ENCODE measurements at places on chromosomes 1 and 21.
A peak's percentile ranks its signal among the peaks of the same experiment; 100 is the strongest.

DNA sequence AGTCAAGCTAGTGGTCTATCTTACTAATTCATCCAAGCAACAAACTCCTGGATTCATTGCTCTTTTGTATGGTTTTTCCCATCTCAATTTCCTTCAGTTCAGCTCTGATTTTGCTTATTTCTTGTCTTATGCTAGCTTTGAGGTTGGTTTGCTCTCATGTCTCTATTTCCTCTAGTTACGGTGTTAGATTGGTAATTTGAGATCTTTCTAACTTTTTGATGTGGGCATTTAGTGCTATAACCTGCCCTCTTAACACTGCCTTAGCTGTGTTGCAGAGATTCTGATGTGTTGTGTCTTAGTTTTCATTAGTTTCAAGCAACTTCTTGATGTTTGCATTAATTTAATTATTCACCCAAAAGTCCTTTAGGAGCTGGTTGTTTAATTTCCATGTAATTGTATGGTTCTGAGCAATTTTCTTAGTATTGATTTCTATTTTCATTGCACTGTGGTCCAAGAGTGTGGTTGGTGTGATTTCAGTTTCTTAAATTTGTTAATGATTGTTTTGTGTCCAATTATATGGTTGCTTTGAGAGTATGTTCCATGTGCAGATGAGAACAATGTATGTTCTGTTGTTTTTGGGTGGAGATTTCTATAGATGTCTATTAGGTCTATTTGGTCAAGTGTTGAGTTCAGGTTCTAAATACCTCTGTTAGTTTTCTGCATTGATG lies 154.6 kb downstream of the PLPPR5 start:
- no peak for DNase-seq

DNA sequence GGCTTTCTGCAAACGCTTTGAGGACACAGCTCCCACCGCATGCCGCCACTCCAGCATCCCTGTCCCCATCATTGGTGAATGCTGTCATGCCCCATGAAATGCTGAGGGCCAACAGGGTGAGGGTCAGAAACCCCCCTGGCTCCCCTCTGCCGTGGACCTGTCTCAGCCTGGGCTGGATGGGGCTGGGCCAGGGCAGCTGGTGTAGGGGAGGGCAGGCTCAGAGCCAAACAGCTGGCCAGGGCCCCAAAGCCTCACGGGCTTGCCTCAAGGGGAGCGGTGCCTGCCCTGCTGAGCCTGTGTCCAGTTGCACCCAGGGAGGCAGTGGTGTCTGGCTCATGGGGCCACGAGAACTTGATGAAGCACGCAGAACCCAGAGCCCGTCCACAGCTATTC lies 49.7 kb downstream of the S100B start:
- no peak for DNase-seq

DNA sequence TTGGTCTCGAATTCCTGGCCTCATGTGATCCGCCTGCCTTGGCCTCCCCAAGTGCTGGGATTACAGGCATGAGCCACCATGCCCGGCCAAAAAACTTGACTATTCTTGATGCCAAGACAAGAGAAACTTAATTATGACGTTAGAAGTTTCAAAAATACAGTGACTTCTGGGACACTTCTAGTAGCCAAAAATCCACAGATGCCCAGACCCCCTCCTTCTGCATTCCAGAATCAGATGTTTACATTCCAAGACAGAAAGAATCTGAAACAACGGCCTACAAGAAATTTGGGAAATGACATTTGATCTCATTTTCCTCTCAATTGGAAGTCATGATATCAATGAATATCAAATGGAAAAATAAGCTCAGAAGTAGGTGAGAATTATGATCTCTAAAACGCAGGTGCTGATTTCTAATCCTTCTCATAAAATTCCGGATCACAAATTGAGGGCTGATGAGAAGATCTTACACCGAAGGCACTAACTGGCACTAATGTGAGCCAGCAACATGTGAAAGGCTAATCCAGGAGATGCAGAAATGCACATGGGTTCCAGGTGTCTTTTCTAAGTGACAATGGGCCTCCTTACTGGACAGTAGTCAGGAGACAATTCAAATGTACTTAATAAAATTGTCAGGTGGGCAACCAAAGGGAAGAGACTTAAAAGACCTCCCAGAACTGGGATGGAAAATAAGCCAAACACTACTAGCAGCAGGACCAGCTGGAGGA lies 5.5 kb downstream of the RAB29 start:
- no peak for DNase-seq

GRCh38 chr1:24283326-24284155 lies 35.6 kb upstream of the GRHL3 start:
- peak; percentile 64 for DNase-seq

DNA sequence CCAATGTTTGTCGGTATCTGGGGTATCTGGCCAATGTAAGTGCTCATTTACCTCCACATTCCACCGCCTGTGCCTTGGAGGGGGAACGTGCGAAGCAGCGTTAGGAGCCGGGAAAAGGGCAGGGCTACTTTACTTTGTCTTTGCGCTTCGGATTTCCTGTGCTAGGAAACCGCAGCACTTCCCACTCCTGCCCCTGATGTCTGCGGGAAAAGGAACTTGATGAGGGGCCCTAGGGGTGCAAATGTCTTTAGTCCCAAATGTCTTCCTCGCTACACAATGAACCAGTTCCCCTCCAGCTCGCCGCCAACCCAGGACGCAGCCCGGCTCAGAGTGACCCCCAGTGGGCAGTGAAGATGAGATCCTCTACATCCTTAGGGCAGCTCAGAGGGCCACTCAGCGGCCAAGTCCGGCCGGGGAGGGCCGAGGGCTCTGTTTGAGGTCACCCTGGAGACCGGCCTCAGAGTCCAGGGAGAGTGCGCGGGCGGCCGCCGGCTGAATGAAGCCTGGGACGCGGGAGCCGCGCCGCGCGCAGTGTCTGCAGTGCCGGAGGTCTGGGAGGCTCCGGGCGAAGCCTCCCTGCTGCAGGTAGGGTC lies at the start of gene DYNLT5:
TSS of gene DYNLT5 (plus strand) at position 460 of the 593 bp plus-strand sequence. CDS start 2,200 bp downstream, outside the sequence.
- DNase-seq: peak; percentile 34

DNA sequence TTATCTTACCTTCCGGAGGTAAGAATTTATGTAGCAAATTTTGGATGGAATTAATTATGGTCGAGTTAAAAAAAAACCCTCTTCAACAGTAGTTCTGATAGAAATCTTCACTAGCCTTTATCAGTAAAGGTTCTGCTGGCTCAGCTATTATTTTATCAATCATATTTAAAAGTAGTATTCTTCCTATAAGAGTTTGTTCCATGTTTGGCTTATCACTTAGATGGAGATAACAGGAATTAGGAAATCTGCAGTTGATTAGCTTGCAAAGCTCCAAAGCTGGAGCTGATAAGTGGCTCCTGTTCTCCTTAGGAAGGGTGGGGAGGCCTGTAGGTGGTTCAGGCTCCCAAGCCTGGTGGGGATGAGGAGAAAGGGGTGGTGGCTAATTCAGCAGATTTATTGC lies 31.5 kb upstream of the DUSP10 start:
- DNase-seq: no peak

DNA sequence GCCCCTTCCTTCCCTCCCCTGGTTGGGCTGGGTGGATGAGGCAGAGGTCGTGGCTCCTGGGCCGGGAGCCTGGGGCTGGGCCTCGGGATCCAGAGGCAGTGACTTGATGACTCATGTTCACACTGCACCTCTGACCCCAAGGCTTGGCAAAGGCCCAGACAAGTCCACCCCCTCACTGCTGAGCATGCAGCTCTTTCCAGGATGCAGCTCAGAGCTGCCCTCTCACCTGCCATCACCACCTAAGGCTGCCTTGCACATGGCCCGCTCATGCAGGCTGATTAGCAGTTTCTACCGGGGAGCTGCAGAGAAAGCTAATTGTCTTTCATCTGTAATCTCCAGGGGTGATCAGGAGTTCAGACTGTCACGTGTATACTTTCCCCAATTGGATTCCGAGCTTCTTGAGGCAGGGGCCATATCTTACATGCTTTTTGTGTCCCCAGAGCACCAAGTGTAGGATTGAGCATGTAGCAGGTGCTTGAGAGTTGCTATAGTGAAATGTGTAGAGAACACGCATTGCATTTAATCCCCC lies 62.1 kb downstream of the LRRN2 start:
- DNase-seq: no peak

DNA sequence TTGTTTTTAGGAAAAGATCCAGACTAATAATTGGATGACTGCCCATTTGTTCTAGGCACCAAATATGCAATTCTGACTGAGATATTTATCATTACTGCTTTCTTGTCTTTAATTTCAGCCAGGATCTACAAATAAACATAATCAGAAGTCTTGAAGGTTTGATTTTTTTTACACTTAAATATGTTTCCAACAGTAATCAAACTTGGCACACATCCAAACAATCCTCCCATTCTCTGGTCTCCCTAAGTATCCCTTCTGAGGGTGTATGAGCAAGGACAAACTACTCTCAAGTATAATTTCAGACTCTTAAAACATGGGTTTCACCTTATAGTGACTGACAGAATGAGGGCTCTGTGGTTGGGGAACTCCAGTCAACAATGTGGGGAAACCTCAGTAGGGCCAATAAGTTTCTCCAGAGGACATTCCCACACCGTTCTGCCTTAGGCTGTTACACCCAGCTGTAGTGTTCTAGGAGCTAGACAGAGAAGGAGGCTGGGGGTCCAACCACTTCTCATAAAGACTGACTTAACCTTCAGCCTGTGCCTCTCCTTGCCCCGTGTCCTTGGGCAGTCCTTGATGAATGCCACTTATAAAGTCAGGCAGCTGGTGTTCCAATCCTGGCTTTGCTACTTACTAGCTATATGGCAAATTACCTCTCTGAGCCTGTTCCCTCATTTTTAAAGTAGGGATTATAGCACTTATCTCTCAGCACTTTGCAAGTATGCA lies 1.5 kb upstream of the PALMD start:
- DNase-seq: no peak

- DNase-seq: no peak
These were observed 529 bp downstream of the MPZL1 start for GRCh38 chr1:167722152-167722869.

Data from glomerular endothelial cell (primary cell).